ENCODE measurements at places on chromosomes 2 and 18.

GRCh38 chr2:172819943-172820342, 84.3 kb downstream of the RAPGEF4 start:
- no peak for DNase-seq

GRCh38 chr2:206920951-206921350, 18.4 kb upstream of the CPO start:
- no peak for DNase-seq

- DNase-seq = no peak
Measured at GRCh38 chr2:68225119-68225632, 27.2 kb downstream of the PPP3R1 start.

- no peak for DNase-seq
Measured at GRCh38 chr2:111133603-111134002, 12.9 kb downstream of the BCL2L11 start.

GRCh38 chr2:71129114-71129901, 721 bp downstream of the MCEE start:
- no peak for DNase-seq

- no peak for DNase-seq
Measured at GRCh38 chr2:225270861-225271260, 128.6 kb upstream of the NYAP2 start.

- DNase-seq = no peak
Measured at GRCh38 chr2:210541290-210541902, 15.0 kb upstream of the CPS1 start.

GRCh38 chr2:60331115-60331809, 222.2 kb downstream of the BCL11A start:
- DNase-seq = no peak

DNA sequence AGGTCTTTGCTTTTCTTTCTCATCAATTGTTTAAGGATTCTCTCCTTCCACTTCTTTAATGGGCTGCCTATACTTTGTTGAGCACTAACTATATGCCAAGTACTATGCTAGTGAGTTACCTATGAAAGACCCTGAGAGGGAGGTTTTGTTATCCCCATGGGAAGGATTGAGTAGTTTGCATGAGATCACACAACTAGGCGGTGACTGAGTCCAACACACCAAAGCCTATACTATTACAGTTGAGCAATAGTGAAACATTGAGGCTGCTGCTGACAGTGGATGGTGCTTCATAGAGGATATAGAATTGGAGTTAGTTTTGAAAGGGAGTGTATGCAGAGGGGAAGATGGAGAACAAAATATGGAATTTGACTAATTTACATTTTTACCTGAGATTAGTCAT, 15.8 kb downstream of the NABP1 start:
- DNase-seq = no peak

- DNase-seq = no peak
Measured at GRCh38 chr2:98494699-98495098, 50.0 kb downstream of the INPP4A start.

DNA sequence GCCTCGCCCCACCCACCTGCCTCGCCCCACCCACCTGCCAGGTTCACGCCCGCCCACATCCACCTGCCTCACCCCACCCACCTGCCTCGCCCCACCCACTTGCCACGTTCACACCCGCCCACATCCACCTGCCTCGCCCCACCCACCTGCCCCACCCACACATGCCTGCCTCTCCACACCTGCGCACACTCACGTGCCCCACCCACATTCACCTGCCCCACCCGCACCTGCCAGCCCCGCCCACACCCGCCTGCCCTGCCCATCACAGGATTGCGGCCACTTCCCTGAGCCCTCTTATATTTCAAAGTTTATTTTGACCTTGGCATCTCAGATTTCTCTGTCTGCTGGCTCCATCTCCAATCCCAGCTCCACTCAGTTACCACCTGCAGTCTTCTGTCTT, 217.5 kb upstream of the SOX11 start:
- DNase-seq = no peak

- no peak for DNase-seq
Measured at GRCh38 chr2:216478151-216478550, 20.5 kb upstream of the RPL37A start.

- peak; percentile 74 for DNase-seq
Measured at GRCh38 chr2:195535911-195536522, 121.0 kb upstream of the SLC39A10 start.

GRCh38 chr2:72128059-72128842, 19.4 kb downstream of the CYP26B1 start:
- DNase-seq = no peak

DNA sequence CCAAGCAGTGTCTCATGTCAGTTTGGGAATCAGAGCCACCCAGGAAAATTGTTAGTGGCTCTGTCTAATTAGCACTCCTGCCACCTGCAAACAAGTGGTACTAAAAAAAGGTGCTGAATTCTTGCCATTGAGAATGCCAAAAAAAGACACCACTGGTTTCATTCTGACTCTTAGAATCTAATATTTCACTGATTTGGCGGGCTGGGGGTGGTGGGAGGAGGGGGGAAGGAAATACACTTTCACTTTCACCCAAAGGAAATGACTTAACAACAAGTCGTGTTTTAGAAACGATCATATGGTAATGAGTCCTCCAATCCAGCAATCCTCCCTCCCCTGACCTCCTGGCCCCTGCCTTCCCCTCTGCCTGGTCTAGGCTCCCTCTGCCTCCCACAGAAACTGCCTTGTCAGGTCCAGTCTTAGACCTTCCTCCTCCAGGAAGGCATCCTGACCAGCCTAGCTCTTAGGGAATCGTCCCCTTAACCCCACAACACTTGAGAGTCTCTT, 4.4 kb upstream of the KLHL29 start:
- peak; percentile 57 for DNase-seq

- DNase-seq = no peak
Measured at GRCh38 chr2:191341436-191341835, 96.2 kb downstream of the MYO1B start.

DNA sequence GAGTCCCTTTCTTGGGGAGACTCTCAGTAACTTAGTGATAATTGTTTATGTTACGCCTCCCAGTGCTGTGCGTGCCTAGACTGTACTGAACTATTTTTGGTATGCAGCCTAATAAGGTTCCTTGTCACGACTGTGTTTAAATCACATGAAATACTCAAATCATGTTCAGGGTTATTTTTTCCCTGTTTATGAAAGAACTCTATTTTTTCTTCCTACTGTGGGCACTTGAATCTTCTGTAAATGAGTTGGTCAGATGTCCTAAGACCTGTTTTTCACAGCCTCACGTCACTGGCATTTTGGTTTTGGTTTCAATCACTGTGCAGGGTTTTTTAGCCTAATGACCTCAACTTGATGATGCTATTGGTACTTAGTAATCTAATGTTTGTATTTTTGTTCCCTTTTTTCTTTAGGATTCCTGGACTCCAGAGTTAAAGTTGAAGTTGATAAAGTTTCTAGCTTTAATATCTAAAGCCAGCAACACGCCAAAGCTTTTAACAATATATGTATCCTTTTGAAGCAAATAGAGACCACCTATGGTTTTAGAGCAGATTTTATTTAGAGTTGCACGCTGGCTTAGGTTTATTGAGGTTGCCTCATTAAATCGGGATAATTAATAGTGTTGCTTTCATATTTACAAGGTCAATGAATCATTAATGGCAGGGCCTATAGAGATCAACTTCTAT, 24.0 kb downstream of the ARMC9 start:
- no peak for DNase-seq

- DNase-seq = no peak
Measured at GRCh38 chr2:169118060-169118459, 48.7 kb downstream of the DHRS9 start.

- DNase-seq = no peak
Measured at GRCh38 chr2:11636593-11637295, 33.3 kb downstream of the NTSR2 start.

- DNase-seq = no peak
Measured at GRCh38 chr2:69065735-69066336, 52.9 kb downstream of the ANTXR1 start.

DNA sequence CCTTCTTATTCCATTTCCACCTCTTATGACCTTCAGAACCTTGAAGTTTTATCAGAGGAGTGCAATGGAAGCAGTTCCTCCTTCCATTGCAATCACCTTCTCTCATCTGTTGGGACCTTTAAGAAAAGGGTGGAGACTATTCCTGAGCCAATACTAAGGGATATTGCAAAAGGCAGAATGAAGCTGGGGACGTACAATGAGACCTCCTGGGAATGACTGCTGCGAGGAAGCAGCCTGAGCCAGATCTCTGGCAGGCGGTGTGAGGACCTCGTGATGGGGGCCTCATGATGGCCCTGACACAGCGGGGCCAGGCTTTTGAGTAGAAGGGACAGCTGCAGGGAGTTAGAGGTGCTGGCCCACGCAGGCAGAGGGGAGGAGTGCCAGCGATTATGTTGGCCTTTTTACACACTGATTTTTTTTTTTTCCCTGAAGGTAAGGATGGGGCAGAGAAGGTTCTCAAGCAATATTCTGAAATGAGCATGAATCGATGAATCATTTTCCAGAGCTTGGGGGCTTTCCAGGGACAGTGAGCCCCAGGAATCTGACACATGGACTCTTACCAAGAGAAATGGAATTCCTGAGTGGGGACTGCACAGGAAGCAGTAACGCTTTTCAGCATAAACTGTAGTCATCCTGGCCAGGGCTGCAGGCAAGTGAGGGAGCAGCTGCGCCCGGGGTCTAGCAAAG, 40.0 kb upstream of the LAPTM4A start:
- DNase-seq = no peak

DNA sequence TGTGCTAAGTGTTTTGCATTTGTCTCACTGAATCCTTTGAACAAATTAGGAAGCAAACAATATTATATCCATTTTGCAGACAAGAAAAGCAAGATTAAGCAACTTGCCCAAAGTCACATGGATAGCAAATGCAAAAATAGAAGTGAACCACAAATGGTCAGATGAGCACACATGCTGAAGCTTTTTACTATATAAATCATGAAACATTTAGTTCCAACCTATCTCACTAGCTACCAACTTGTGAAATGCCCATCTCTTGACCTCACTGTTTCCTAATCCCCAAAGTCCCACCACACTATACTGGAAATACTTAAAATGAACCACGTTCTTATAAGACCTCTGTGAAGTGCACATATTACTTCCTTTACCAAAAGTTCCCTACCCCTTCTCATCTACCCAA, 380.5 kb downstream of the ERBB4 start:
- no peak for DNase-seq

GRCh38 chr2:237137626-237138323, 52.1 kb downstream of the COPS8 start:
- no peak for DNase-seq

DNA sequence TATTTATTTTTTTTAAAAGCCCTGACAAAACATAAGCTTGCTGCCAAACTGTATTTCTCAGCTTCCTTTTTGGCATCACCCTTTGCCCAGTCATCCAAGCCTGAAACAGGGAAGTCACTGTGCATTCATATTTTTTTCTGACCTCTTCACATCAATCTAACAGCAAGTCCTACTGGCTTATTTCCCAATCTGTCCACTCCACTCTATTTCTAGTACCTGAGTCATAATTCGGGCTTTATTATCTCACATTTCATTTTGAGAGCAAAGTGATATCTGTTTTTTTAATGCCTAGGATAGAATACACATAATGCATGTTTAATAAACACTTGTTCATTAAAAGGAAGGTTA, 5.1 kb downstream of the HNMT start:
- no peak for DNase-seq

DNA sequence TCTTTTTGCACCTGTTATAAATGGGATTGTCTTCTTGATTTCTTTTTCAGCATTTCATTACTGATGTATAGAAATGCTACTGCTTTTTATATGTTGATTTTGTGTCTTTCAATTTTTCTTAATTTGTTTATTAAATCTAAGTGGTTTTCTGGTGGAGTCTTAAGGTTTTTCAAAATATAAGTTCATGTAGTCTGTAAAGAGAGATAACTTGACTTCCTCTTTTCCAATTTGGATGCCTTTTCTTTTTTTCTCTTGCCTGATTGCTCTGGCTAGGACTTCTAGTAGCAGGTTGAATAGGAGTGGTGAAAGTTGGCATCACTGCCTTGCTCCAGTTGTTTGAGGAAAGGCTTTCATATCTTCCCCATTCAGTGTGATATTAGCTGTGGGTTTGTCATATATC, 28.6 kb upstream of the GALNT5 start:
- DNase-seq = no peak

GRCh38 chr18:80181642-80182461, 65.5 kb downstream of the PARD6G start:
- no peak for DNase-seq

GRCh38 chr2:138121666-138122661, 157.7 kb downstream of the HNMT start:
- no peak for DNase-seq

GRCh38 chr2:80395251-80395650, 90.7 kb upstream of the LRRTM1 start:
- no peak for DNase-seq

- DNase-seq = no peak
Measured at GRCh38 chr18:74397572-74397971, 59.5 kb downstream of the DIPK1C start.

GRCh38 chr2:228845162-228845925, 425.7 kb downstream of the PID1 start:
- DNase-seq = no peak

DNA sequence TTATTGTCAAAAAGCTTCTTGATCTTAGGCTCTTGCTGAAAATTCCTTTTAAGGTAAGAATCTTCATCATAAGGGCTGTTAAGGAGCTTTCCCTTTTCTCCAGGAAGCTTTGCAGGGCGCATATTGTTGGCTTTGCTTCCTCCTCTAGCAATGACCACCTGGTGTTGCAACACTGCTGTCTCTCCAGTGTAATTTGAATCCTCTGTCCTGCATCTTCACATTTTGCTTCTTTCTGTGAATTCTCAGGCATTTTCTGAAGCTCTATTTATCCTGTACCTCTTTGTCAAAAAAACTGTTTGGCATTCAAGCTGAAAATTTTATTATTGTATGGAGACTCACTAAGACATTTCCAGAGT, 533.1 kb upstream of the CHAC2 start:
- DNase-seq = no peak

- DNase-seq = no peak
Measured at GRCh38 chr18:23314672-23315071, 138.4 kb upstream of the RIOK3 start.

- DNase-seq = no peak
Measured at GRCh38 chr2:145197944-145198343, 678.0 kb upstream of the ZEB2 start.

DNA sequence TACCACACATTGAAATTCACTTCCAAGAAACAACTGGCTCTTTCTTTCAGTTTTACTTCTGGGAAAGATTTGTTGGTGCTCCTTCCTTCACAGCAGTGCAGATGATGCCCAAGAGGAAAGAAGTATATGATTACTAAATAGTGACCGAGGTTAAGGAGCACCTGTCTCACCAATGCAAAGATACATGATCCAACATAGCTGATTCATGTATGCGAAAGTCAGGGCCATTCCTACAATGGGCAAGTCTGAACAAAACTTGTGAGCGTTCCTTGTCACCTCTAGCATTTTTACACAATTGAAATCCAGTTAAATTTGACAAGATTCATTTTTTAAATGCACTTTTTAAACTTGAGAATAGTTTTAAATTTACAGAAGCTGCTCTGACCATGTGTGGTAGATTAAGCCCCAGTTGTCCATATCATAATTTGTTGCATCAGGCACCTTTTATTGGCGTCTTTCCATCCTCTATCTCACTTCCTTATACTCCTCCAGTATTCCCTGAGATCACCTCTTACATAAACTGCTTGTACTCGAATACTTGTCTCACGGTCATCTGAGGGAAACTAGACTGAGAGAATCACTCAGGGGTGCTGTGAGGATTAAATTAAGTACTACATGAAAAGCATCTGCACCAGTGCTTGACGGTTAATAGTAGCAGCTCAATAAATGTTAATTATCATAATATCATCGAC, 438.8 kb upstream of the CDH20 start:
- no peak for DNase-seq

Data from activated T-cell treated with anti-CD3 and anti-CD28 coated beads, Interleukin-2, amount 50 U/mL, for 48 hours (primary cell).